ENCODE measurements at places on chromosomes 6 and 20. TPM values are rescaled to one million over a fixed set of nuclear protein-coding genes. Genes with fewer than 3 reads are reported as not detected.

GRCh38 chr6:6760002-6760401 is 171.5 kb downstream of the LY86 start:
- H3K27me3 ChIP-seq = peaks cover 5% of the 10 kb centered on the region
- no peaks in the 10 kb centered on the region for H3K36me3 ChIP-seq
- H3K4me3 ChIP-seq = no peak overlapping the region

GRCh38 chr20:56445540-56445939 is 22.9 kb upstream of the RTF2 start:
- DNase-seq = no peak
- peaks cover 13% of the 10 kb centered on the region for H3K36me3 ChIP-seq
- H3K4me3 ChIP-seq = no peak overlapping the region

DNA sequence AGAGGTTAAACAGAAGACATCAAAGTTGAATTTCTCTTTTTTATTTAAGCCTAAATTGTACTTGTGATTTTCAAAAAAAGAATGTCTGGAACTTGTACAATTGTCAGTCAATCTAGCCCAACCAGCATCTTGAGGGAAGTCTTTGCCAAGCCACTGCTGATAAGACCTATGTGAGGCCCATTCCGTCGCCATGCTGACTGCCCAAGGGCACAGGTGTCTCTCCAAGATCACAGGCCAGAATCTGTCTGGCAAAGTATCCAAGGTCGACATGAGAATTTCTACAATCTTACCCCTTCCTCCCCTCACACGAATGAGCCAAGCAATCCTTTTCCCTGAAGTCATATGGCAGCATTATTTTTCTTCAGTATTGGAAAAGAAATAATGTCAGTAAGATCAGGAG is 614.5 kb downstream of the CBLN4 start:
- H3K4me3 ChIP-seq = no peak overlapping the region
- DNase-seq = no peak
- H3K27me3 ChIP-seq = no peaks in the 10 kb centered on the region
- no peaks in the 10 kb centered on the region for H3K4me1 ChIP-seq
- H3K27ac ChIP-seq = no peak overlapping the region
- H3K36me3 ChIP-seq = no peaks in the 10 kb centered on the region

- peak; percentile 28 for DNase-seq
- H3K27ac ChIP-seq = no peak overlapping the region
- H3K4me3 ChIP-seq = peak overlapping the region; percentile 50
- peaks cover 9% of the 10 kb centered on the region for H3K4me1 ChIP-seq
These were observed 129.4 kb downstream of the CDH26 start for GRCh38 chr20:60087563-60088105.

DNA sequence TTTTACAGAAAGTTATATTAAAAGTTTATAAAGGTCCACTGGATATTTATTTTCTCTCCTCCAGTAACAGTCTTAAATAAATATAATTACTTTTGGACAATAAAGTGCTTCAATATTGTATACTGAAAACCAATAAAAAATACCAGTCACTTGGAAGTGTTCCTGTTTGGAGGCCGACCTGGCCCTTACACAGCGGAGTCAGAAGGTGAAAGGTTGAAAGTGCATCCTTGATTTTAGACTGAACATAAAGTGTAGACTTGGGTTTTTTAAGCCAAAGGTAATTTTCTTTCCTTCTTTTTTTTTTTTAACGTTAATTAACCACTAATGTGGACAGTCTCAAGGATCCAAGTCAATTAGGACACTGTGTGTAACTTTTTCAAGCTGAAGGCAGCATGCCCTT is 152.3 kb upstream of the TBX18 start:
- H3K27ac ChIP-seq = no peak overlapping the region
- H3K4me3 ChIP-seq = no peak overlapping the region
- no peaks in the 10 kb centered on the region for H3K36me3 ChIP-seq
- H3K27me3 ChIP-seq = no peaks in the 10 kb centered on the region
- no peak for DNase-seq

DNA sequence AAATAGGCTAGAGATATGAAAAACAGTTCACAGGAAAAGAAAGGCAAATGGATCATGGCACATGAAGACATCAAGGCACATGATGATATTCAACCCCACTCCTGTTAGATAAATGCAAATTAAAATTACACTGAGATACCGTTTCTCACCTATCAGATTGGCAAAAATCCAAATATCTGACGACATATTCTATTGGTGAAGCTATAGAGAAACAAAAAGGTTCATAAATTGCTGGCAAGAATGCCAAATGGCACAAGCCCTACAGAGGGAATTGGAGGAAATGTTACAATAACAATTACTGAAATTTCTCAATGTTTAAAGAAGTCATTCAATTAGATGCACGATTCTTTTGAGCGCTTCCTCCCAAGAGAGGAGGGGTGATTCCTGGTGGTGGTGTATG is 45.3 kb upstream of the DSN1 start:
- DNase-seq = no peak
- no peak overlapping the region for H3K4me3 ChIP-seq
- H3K27ac ChIP-seq = no peak overlapping the region
- no peaks in the 10 kb centered on the region for H3K36me3 ChIP-seq

DNA sequence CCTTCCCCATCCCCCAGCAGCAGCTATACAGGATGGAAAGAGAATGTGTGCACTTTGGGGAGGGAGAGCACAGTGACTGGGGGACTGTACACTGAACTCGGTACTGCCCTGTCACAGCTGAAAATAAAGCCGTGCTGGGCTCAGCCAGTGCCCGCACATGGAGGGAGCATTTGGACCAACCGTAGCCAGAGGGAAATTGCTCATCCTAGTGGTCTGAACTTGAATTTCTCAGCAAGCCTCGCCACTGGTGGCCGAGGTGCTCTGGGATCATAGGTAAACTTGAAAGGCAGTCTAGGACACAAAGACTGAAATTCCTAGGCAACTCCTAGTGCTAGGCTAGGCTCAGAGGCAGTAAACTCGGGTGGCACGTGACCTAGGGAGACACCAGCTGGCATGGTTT is 61.0 kb downstream of the DZANK1 start:
- no peak for DNase-seq
- H3K4me3 ChIP-seq = no peak overlapping the region
- no peaks in the 10 kb centered on the region for H3K27me3 ChIP-seq
- H3K27ac ChIP-seq = no peak overlapping the region
- H3K4me1 ChIP-seq = no peaks in the 10 kb centered on the region
- H3K36me3 ChIP-seq = peaks cover 14% of the 10 kb centered on the region

- peaks cover 41% of the 10 kb centered on the region for H3K4me1 ChIP-seq
- peak overlapping the region; percentile 85 for H3K27ac ChIP-seq
- H3K4me3 ChIP-seq = peak overlapping the region; percentile 29
These were observed 81.8 kb downstream of the SGK1 start for GRCh38 chr6:134235937-134236751.

GRCh38 chr20:61166324-61166723 is 85.7 kb upstream of the CDH4 start:
- H3K27ac ChIP-seq = no peak overlapping the region
- H3K36me3 ChIP-seq = no peaks in the 10 kb centered on the region
- peaks cover 6% of the 10 kb centered on the region for H3K27me3 ChIP-seq
- H3K4me3 ChIP-seq = no peak overlapping the region
- no peaks in the 10 kb centered on the region for H3K4me1 ChIP-seq

- no peaks in the 10 kb centered on the region for H3K36me3 ChIP-seq
- no peaks in the 10 kb centered on the region for H3K4me1 ChIP-seq
- peaks cover 4% of the 10 kb centered on the region for H3K27me3 ChIP-seq
- no peak overlapping the region for H3K27ac ChIP-seq
- no peak for DNase-seq
These were observed 176.3 kb downstream of the ADGRG6 start for GRCh38 chr6:142478117-142478516.

DNA sequence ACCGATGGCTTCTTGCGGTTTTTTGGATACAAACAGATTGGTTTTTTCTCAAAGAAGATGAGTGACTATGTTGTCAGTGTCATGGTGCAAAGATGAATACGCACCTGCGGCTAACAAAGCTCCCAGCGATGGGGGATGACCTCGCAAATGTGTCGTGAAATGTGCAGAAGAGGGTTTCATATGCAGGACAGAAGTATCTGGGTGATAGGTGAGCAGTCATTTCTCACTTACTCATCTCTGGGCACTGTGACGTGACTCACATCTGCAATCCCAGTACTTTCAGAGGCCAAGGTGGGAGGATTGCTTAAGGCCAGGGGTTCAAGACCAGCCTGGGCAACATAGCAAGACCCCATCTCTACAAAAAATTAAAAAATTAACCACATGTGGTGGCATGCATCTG is 216.3 kb downstream of the ERMARD start:
- no peak overlapping the region for H3K27ac ChIP-seq
- H3K36me3 ChIP-seq = no peaks in the 10 kb centered on the region
- DNase-seq = peak; percentile 42
- H3K4me1 ChIP-seq = no peaks in the 10 kb centered on the region

GRCh38 chr6:126724821-126725220 is 384.9 kb downstream of the CENPW start:
- H3K4me1 ChIP-seq = no peaks in the 10 kb centered on the region
- no peak overlapping the region for H3K27ac ChIP-seq
- no peaks in the 10 kb centered on the region for H3K36me3 ChIP-seq
- no peak for DNase-seq

- peak overlapping the region; percentile 83 for H3K27ac ChIP-seq
- H3K4me3 ChIP-seq = peak overlapping the region; percentile 78
- peak; percentile 19 for DNase-seq
- H3K27me3 ChIP-seq = no peaks in the 10 kb centered on the region
- H3K4me1 ChIP-seq = peaks cover 52% of the 10 kb centered on the region
These were observed 67.3 kb upstream of the ZNF217 start for GRCh38 chr20:53660947-53661381.

GRCh38 chr6:140816681-140817080 is 1316.0 kb upstream of the GJE1 start:
- H3K36me3 ChIP-seq = no peaks in the 10 kb centered on the region
- DNase-seq = no peak

GRCh38 chr20:33667245-33667675 is 517 bp downstream of the ACTL10 start:
- H3K4me1 ChIP-seq = peaks cover 37% of the 10 kb centered on the region
- H3K4me3 ChIP-seq = peak overlapping the region; percentile 78
- H3K36me3 ChIP-seq = no peaks in the 10 kb centered on the region
- peak overlapping the region; percentile 71 for H3K27ac ChIP-seq
- DNase-seq = peak; percentile 64
- H3K27me3 ChIP-seq = no peaks in the 10 kb centered on the region

- H3K36me3 ChIP-seq = no peaks in the 10 kb centered on the region
- no peaks in the 10 kb centered on the region for H3K4me1 ChIP-seq
- DNase-seq = no peak
- H3K27ac ChIP-seq = no peak overlapping the region
- H3K4me3 ChIP-seq = no peak overlapping the region
These were observed 923.7 kb downstream of the TBC1D32 start for GRCh38 chr6:120410586-120410985.

- no peak overlapping the region for H3K4me3 ChIP-seq
- H3K4me1 ChIP-seq = peaks cover 9% of the 10 kb centered on the region
- DNase-seq = no peak
- H3K27ac ChIP-seq = no peak overlapping the region
- H3K36me3 ChIP-seq = no peaks in the 10 kb centered on the region
These were observed 4.2 kb downstream of the STMN3 start for GRCh38 chr20:63648895-63649589.

GRCh38 chr20:38266426-38266825 is 5.9 kb upstream of the KIAA1755 start:
- H3K4me1 ChIP-seq = no peaks in the 10 kb centered on the region
- no peak overlapping the region for H3K27ac ChIP-seq
- no peak for DNase-seq
- H3K36me3 ChIP-seq = no peaks in the 10 kb centered on the region
- H3K27me3 ChIP-seq = peaks cover 13% of the 10 kb centered on the region

DNA sequence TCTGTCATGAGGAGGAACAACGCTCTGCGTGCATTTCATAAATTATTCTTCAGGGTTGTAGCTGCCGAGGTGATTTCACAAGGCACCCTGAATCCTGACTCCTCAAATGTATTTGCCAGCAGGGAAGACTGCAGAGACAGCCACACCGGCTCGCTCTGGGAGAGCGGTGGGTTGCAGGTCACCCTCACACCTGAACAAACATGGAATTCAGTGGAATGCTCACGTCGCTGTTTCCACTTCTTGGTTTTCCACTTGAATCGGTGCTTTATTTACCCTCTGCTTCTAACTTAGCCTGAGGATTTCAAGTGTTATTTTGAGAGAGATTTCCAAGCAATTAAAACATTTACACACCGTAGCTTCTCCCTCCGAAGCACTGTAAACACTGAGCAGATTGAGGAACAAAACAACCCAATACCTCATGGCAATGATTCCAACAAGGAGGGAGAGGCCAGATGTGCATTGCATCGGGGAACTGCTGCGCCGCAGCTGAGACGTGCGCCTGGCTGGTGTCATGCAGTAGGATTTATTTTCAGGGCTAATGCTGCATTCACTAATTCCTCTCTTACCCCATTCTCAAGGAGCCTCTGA is 59.5 kb upstream of the GGTLC1 start:
- no peak for DNase-seq
- peaks cover 56% of the 10 kb centered on the region for H3K4me1 ChIP-seq
- no peaks in the 10 kb centered on the region for H3K27me3 ChIP-seq
- H3K36me3 ChIP-seq = peaks cover 5% of the 10 kb centered on the region
- H3K4me3 ChIP-seq = no peak overlapping the region

- peaks cover 6% of the 10 kb centered on the region for H3K4me1 ChIP-seq
- no peak for DNase-seq
- no peak overlapping the region for H3K4me3 ChIP-seq
- H3K27ac ChIP-seq = no peak overlapping the region
- H3K27me3 ChIP-seq = peaks cover 18% of the 10 kb centered on the region
These were observed 63.1 kb upstream of the IFNGR1 start for GRCh38 chr6:137282254-137282653.

The EYA4 gene
- total RNA-seq = not detected

The HLA-G gene
- total RNA-seq = 0.19 TPM

The FUT9 gene
- total RNA-seq = not detected

The PNLDC1 gene
- total RNA-seq = 0.29 TPM

The VGLL2 gene
- not detected for total RNA-seq

The PSMF1 gene
- total RNA-seq = 149 TPM
